Lung microvascular endothelial cell (primary cell): ENCODE measurements at places on chromosomes 6 and 20. TPM values are rescaled to one million over a fixed set of nuclear protein-coding genes. Genes with fewer than 3 reads are reported as not detected.

CALHM4 gene
- total RNA-seq = 0.22 TPM in 1 of 2 replicates, not detected in the other

TMEM200A gene
- total RNA-seq = 0.20 and 0.65 TPM in 2 replicates

HCK gene
- total RNA-seq = not detected in 2 replicates

ESR1 gene
- under 0.01 TPM in 2 replicates for total RNA-seq

CLIC1 gene
- 469 and 552 TPM in 2 replicates for total RNA-seq

BPIFB4 gene
- total RNA-seq = not detected in 2 replicates

PNLDC1 gene
- not detected in 2 replicates for total RNA-seq

GNMT gene
- total RNA-seq = under 0.01 TPM in 1 of 2 replicates, not detected in the other

BTBD3 gene
- 41.6 and 101 TPM in 2 replicates for total RNA-seq

RHAG gene
- not detected in 2 replicates for total RNA-seq

SCRT2 gene
- total RNA-seq = not detected in 2 replicates

TRIM40 gene
- total RNA-seq = not detected in 2 replicates

SEMG1 gene
- not detected in 2 replicates for total RNA-seq

BMP6 gene
- 90.2 and 246 TPM in 2 replicates for total RNA-seq

ULBP3 gene
- 2.4 and 4.8 TPM in 2 replicates for total RNA-seq

CST5 gene
- total RNA-seq = not detected in 2 replicates

TRDN gene
- total RNA-seq = not detected in 2 replicates

SPATA25 gene
- 0.44 and 0.79 TPM in 2 replicates for total RNA-seq

MACROD2 gene
- total RNA-seq = under 0.01 and 0.40 TPM in 2 replicates

CARMIL1 gene
- total RNA-seq = 0.20 and 1.3 TPM in 2 replicates

VIP gene
- 0.65 and 0.99 TPM in 2 replicates for total RNA-seq

NRSN1 gene
- not detected in 2 replicates for total RNA-seq

APOBEC2 gene
- not detected in 2 replicates for total RNA-seq

KCNQ5 gene
- under 0.01 TPM in 1 of 2 replicates, not detected in the other for total RNA-seq

C20orf204 gene
- total RNA-seq = 4.8 and 6.9 TPM in 2 replicates

CDSN gene
- under 0.01 TPM in 1 of 2 replicates, not detected in the other for total RNA-seq
